ENCODE measurements at places on chromosomes 1 and 21.

DNA sequence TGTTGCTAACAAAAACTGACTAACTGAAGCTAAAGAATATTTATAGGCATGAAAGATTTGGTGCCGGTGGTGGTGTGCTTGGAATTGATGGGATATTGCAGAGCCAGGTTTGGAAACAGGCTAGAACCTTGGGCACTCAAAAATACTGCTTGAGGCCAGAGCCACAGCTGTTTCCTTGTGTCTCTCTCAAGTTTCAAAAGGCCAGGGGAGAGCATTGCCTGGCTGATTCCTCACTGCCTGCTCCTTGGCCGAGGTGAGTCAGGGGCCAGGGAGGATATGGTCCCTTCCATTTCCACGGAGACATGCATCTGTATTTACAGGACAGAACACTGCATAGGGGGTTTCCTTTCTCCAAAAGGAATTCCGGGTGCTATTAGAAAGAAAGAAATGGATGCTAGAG is 36.1 kb upstream of the IVNS1ABP start:
- no peak for DNase-seq

- DNase-seq = no peak
Observed at GRCh38 chr1:161198897-161199431, at the start of gene ADAMTS4. ADAMTS4 (minus strand) TSS chr1:161199054; CDS start chr1:161198627, 427 bp downstream.

DNA sequence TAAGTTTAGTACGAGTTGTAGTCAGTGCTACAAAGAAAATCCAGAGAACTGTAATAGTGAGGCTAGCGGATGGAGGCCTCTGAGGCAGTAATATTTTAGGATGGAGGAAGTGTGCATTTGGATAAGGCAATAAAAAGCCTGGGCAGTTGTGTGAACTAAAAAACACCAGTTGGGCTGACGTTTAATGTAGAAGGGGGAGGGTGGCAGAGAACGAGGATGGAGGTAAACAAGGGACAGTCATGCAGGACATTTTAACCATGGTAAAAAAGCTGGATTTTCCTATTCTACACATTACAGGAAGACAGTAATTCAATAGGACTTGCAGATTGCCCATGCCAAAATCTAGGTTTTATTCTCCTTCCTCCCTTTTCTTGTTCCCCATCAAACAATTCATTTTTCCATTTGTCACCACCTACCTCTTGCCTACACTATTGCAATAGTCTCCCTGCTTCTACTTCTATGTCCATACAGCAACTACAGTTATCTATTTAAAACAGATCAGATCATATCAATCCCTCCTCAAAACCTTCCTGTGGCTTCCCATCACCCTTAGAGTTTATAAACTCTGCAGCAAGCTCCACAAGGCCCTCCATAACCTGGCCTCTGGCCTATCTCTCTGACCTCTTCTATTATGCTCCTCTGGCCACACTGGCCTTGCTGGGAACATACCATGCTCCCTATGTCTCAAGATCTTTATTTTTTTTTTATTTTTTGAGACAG is 27.7 kb downstream of the ERO1B start:
- DNase-seq = no peak

GRCh38 chr1:32742199-32742947 is 39.8 kb upstream of the SYNC start:
- no peak for DNase-seq

DNA sequence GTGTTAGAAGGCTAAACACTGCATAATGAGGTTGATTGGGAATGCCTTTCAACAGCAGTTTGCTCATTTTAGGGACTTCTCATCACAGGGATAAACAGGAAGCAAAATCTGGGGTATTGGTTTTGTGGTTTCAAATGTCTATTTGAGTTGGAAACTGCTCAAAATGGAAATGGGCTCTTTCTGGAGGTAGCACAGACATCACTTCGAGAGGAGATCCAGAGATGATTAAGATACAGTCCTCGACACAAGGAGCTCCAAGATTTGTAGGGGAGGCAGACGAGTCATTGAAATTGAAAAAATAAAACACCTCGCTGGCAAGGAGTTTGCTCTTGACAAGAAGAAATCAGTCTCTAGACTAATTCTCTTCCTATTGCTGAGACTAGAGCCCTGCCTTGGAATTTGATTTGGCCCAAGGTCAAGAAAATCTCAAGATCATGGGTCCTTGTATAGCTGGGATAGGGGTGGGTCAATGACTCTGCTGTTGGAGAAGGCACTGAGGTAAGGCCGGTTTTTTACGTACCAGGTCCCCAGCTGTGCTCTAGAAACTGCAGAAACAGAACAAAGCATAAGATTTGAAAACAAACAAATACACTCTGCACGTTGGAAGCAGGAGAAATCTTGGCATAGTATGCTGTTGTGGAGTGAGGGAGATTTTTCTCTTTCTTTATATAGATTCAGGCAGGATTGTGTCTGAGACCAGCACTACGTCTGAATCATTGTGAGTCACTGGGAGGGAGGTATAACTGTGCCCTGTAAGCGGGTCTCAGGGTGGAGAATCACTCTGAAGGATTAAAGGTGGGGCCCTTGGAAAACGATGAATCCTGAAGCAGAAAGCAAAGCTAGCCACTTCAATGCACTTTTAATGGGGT is 17.7 kb upstream of the KLHDC8A start:
- no peak for DNase-seq

DNA sequence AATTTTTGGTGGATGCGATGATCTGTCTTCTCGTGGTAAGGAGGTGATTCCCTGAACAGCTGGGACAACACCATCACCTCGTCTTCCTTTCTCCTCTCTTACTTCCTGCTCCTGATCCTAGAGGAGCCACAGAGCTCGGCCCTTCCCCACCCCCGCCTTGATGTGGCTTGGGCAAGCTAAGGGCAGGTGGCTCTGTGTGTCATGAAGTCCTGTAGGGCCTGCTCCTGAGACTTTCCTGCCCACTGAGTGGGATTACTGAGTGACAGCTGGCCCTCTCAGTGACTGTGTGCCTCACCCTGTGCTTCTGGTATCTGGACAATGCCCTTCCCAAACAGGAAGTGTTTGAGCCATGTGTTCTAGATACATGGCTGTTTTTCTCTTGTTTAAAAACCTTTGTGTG is 153.0 kb downstream of the KCNJ6 start:
- no peak for DNase-seq

DNA sequence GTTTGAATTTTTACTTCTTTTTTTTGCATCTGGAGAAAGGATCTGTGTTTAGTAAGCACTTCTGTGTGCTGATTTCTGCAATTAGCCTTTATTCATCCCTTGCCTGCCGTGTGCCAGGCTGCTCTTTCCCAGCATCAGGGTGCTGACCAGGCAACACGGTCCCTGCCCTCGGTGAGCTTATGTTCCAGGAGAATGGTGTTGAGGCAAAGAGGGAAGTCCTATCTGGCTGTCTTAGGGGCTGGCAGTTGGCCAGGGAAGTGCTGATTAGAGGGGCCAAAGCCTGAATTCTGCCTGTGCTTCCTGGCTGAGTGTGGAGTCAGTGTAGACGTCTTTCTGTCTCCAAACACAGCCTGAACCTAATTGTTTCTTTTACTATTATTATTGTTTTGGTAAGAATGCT is 187.1 kb downstream of the CAMTA1 start:
- no peak for DNase-seq

DNA sequence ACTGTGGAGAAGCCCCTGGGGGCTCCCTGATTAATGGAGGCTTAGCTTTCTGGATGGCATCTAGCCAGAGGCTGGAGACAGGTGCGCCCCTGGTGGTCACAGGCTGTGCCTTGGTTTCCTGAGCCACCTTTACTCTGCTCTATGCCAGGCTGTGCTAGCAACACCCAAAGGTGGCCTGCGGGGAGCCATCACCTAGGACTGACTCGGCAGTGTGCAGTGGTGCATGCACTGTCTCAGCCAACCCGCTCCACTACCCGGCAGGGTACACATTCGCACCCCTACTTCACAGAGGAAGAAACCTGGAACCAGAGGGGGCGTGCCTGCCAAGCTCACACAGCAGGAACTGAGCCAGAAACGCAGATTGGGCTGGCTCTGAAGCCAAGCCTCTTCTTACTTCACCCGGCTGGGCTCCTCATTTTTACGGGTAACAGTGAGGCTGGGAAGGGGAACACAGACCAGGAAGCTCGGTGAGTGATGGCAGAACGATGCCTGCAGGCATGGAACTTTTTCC is 24.8 kb downstream of the PCSK9 start:
- no peak for DNase-seq

DNA sequence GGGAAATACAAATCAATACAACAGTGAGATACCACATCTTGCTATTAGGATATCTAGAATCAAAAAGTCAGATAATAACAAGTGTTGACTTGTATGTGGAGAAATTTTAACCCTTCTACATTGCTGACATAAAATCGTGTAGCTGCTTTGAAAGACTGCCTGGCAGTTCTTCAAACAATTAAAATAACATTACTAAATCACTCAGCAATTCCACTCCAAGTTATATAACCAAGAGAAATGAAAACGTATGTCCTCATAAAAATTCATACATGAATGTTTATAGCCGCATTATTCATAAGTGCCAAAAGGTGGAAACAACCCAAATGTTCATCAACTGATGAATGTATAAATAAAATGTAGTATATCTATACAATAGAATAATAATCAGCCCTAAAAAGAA is 164.6 kb downstream of the RASAL2 start:
- DNase-seq = no peak

GRCh38 chr1:177825276-177825901 is 144.5 kb downstream of the SEC16B start:
- DNase-seq = no peak

DNA sequence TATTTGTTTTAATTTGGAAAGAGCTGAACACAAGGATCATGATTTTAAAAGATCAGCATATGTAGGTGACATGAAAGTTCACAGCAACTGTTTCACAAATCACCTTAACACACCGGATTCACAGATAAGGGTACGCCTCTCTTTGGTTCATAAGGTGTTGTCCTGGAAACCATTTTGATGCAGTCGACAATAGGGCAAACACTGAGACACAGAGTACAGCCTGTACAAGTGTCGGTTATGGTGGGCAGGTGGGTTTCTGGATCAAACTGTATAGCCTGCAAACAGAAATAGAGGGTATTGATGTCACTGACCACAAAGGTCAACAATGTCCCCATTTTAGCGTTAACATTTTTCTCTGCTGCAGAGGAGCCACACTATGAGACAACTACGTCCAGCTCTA is 357.3 kb downstream of the PTBP2 start:
- DNase-seq = no peak

DNA sequence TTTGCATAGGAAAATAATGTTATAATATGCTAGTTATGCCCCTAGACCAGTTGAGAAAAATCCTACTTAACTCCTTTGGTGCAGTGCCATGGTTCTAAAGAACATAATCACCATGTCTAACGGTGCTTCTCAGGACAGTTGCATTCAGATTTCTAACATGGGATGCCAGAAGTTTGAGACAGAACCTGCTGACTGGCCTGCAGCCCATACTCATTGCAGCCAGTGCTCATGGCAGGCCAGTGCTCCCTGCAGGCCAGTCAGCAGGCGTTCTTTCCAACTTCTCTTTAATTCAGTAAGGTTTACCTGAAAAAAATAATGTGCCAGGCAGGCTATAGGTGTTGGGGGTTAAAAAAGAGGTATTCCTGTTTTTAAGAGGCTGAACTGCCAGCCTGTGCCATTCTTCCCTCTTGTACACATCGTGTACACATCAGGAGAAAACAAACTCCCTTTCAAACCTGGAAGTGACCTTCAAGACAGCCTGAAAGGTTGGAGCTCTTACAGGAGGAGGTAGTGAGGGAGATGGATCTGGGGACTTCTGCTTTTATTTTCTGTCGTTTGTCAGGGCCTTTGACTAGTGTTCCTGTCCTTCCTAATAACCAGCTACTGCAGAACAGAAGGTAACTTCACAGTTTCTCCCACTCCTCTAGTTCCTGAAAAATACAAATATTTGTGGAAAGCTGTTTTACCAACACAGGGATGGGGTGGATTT is 146.0 kb upstream of the MAGI3 start:
- no peak for DNase-seq

DNA sequence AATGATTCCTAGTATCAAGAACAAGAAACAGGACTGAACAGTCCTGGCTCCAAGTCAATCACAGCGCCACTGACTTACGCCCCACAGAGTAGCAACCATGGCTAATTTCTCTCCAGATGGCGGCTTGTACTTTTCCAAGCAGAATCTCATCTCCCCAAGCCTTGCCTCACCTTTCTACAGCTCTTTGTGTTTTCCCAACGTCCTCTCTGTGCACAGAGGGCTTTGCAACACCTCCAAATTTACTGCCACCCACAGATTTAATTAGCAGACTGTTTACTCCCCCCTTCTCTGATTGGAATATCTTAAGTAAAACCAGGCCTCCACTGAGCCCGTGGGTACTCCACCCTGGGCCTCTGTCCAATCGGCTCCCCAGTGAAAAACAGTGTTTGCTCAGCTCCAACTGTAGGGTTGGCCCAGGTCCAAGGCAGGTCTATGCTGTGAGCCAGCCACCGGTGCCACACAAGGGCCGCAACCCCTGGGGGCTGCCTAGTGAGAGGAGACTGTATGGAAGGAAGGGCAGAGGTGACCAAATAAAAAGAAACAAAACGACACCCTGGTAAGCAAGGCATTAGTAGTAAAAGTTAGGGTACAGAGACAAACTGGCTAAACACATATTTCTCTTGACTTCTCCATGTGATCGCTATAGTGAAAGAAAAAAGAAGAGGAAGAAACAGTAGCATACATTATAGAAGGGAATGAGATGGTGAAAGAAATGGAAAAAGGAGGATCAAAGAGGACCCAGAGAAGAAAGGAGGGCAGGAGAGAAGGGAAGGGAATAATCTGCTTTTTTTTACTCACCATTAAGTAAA is 128.4 kb upstream of the SOD1 start:
- DNase-seq = no peak

DNA sequence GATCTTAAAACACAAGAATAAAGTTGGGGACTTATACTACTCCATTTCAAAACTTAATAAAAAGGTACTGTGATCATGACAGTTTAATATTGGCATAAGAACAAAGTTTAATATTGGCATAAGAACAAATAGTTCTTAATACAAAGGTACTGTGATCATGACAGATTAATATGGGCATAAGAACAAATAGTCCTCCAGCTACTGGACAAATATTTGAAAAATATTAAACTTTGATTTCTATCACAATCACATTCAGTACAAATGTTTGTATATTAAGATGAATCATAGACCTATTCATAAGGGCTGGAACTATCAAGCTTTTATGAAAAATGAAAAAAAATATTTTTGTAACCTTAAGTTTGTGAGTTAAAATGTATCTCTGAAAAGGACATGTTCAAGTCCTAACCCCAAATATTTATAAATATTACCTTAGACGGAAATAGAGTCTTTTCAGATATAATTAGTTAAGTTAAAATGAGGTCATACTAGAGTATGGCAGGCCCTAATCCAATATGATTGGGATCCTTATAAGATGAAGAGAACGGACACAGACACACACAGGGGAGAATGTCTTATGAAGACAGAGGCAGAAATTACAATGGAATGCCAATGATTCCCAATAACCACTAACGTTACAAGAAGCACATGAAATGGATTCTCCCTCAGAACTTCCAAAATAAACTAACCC is 79.1 kb upstream of the RGS1 start:
- DNase-seq = no peak

- no peak for DNase-seq
Observed at GRCh38 chr1:189431447-189431846, 1046.2 kb downstream of the BRINP3 start.

DNA sequence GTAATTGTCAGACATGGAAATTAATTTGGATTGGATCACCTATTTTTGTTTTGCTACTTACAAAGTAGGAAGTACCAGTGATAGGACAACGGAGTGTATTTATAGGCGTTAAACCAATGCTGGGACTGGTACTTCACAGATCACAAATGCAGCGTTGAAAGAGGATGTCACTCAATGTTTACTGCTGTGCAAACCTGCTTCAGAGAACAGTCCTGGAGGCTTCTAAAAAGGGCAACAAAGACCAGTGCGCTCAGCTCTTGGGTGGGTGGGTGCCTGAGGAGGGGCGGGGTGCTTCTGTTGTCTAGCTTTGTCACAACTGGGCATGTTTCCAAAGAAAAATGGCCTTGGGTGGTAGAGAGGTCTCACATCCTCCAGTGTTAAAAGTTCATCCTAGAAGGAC is 2.1 kb downstream of the C1orf21 start:
- DNase-seq = no peak
